Activated CD4-positive, alpha-beta T cell treated with anti-CD3 and anti-CD28 coated beads for 24 hours (primary cell): ENCODE measurements at places on chromosomes 2 and 18.

DNA sequence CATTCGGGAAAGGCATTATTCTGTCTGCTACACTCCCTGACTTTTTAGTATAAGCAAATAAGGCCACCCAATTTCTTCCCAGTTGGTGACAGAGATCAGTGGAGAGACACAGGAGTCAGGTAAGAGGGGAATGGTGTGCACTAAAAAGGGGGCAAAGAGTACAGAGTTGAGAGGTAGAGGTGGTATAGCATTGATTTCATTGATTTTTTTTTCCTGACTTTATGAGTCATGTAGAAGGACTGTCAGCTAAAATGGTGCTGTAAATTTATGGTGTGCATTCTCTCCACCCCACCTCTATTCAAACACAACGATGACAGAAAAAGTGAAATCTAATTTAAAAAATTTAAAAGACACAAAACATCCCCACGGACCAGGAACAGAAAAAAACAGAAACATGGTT is 23.7 kb upstream of the ST8SIA3 start:
- no peak for DNase-seq

- no peak for DNase-seq
Observed at GRCh38 chr18:77166523-77166922, 33.9 kb upstream of the MBP start.

DNA sequence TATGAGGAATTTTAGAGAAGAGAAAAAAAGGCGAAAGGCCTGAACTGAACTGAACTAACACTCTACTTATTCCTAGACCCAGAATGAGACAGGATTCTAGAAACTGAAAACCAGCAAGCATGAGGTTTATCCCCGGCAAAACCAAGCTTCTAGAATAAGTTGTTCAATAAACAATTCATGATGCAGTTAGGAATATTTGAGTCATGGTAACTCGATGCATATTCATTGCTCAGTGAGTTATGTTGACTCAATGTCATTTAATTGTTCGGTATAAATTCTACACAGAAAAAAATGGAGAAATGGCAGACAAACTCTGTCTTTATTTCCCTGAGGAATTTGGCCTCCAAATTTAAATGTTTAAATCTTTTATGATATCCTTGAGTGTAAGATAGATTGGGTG is 321.5 kb downstream of the SATB2 start:
- DNase-seq: no peak

GRCh38 chr2:131077182-131077846 is 15.9 kb downstream of the FAM168B start:
- no peak for DNase-seq

GRCh38 chr2:147100406-147101035 is 744.3 kb upstream of the ACVR2A start:
- DNase-seq: no peak

DNA sequence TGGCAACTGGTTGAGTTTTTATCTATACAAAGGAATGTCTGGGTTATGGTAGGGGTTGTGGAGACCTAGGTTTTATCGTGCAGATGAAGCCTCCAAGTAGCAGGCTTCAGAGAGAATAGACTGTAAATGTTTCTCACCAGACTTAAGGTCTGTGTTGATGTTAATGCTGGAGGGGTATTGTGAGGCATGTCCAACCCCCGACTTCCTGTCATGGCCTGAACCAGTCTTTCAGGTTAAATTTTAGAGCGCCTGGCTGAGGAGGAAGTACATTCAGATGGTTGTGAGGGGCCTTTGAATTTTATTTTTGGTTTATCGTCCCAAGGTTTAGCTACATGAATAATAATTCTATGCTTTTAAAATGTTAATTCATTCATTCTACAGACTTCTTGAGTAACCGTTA is 435.1 kb downstream of the DLGAP1 start:
- no peak for DNase-seq

- DNase-seq: no peak
Observed at GRCh38 chr2:44801289-44801840, 140.1 kb upstream of the SIX3 start.

GRCh38 chr18:44392933-44393332 is 287.8 kb upstream of the SETBP1 start:
- no peak for DNase-seq
